ENCODE measurements at places on chromosomes 11 and 22.
A peak's percentile ranks its signal among the peaks of the same experiment; 100 is the strongest.

GRCh38 chr11:64892838-64893193 lies 14.4 kb upstream of the EHD1 start:
- no peak for DNase-seq

GRCh38 chr11:86396396-86396795 lies 21.7 kb downstream of the CCDC81 start:
- no peak for DNase-seq

DNA sequence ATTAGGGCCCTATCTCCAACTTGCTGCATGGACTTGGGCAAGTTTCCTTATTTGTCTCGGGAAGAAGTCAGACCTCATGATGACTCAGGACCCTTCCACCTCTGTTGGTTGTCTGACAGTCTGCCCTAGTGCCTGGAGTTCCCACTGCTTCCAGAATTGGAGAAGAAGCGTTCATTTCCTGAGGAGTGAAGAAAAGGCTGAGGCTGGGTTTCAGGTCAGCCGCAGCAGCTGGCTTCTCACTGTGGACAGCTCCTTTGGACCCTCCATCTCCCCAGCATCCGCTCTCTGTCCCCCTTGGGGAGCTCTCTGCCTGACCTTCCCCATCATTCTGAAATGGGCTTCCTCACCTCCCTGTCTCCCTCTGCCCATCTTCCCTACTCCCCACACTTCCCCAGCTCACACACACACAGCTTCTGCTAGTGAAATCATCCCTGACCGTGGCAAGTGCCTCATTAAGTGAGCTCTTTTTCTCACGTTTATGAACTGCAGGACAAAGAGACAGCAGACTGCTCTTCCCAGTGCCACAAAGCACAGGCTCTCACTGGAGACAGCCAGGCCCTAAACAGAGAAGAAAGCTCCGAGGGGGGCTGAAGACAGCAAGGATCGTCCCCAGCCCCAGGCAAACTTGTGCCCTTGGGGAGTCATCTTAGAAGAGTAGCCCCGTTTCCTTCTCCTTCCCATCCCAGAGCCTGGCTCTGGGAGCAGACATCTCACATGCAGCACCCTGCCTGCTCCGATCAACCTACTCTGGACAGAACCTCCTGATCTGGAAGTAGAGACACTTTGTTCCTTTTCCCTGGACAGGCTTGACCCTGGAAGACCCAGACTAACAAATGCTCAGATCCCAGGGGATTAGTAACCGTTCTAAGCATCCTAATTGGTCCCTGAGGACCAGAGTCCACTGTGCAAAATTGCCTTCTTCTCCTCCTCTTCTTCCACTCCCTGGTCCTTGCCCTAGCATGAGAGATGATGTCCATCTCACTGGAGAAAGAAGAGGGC lies 157.9 kb downstream of the FEZ1 start:
- DNase-seq = no peak

DNA sequence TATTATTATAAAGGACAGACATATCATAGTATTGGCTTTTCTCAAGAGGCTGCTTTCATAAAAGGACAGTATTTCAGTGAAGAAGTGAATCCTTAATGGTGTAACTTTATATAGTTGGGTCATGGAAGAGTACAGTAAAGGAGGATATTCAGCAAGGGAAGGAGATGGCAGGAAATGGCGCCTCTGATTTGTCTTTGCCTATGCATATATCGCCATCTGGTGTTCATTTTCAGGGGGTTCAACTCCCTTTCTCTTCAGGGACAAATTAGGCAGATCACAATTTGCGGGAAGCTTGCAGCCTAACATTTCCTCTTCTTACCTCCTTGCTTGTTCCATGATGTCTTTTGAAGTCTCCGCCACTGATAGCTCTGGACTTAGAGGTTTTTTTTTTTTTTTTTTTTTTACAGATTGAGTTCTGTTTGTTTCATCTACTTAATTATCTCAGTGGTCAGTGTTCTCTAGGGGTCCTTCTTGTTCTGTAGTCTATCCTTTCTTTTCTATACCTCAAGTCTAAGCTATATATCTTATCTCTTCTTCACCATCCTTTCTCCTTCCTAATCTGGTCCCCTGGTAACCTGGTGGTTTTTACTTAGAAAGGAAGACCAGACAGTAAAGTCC lies 21.8 kb upstream of the RRM1 start:
- DNase-seq = peak; percentile 63

DNA sequence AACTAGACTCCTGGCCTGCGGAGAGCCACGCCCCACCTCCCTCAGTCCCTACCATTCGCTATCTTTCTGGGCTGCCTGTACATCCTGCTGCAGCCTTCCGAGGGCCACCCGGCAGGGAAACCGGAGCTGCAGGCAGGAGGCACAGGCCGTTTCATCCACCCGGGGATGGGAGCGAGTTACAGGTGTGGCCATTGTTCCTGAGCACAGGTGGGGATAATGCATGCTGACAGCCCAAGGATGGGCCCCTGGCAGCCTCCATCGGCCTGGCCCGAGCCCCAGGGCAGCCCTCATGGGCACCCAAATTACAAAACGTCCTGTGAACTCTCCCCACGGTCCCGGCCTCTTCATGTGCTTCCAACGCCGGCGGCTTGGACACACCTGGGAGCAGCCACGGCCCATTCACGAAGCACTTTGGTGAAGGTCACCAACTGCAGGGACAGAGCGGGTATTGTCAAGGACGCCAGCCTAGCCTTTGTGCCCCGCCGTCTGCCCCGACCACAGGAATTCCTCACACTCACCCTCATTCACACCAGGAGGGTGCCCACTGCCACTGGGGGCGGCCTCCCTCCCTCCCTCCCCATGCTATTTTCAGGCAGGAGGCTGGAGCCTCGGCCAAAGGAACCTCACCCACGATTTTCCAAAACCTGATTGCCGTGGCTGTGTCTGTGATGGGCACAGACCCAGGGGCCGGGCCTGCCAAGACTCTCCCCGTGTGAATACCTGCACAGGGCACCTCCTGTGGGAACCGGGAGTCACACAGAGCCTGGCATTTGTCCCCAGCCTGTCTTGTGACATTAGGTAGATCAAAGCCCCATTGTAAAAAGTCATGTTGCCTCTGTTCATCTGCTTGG lies 42.1 kb upstream of the MYEOV start:
- DNase-seq = no peak

DNA sequence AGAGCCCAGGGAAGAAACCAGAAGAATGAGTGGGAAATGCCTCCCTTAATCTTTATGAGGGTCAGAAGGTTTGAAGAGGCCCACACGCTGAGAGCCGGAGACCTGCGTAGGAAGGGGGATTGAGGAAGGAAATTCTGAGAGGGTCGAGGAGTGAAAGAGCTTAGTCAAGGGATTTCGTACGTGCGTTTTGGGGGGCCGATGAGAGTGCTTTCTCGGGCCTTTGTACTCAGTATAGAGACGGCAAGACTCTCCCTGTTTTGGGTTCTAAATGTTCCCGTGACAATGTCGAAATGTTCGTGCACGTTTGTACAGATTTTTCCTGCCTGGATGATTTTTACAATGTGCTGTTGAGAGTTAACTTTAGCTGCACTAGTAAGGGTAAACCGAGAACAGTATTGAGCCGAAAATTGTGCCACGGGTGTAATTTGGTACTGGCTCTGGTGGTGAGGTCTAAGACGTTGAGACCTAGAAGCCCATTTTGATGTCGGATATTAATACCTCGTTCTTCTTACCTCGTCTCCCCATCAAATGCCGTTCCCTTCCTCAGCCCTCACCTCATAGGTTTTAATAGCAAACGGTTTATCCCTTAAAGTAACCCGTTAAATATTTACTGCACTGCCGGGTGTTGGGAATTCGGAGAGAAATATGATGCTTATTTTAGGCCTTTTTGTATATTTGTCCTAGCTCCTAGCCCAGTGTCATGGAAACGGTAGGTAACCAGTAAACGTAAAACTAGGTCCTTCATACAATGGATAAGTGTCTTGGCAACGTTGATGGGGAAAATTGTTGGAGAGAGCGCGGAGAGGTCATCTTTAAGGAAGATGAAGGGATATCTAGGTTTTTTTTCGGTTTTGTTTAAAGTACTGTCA lies 734 bp downstream of the C11orf58 start:
- no peak for DNase-seq

- no peak for DNase-seq
Measured at GRCh38 chr22:48972979-48973693, 854.5 kb downstream of the BRD1 start.

DNA sequence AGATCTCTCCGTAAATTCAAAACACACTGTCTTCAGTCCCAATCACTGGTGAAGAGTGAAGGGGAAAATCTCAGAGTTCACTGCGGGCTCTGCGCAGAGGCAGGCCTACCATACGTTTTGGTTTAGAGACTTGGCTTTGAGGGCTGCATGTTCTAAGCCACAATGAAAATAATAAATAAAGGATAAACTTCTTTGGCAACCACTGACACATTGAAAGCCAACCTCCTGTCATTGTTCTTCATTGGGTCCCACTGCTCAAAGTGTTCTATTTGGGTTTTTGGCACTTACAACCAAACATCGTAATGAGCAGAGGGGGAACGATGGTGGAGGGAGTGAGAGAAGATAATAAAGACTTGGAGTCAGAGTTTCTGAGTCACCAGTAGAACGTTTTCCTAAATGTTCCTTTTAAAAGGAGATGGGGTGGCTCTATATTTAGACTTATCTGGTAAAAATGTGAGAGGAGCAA lies 472.9 kb downstream of the SOX6 start:
- no peak for DNase-seq

Measured in NCI-H2171 treated with DMSO at 0.1 percent for 48 hours (cell line).